ENCODE measurements at places on chromosomes 13 and 19.
A peak's percentile ranks its signal among the peaks of the same experiment; 100 is the strongest.

- no peak for DNase-seq
Observed at GRCh38 chr19:30523791-30524190, 151.6 kb downstream of the ZNF536 start.

DNA sequence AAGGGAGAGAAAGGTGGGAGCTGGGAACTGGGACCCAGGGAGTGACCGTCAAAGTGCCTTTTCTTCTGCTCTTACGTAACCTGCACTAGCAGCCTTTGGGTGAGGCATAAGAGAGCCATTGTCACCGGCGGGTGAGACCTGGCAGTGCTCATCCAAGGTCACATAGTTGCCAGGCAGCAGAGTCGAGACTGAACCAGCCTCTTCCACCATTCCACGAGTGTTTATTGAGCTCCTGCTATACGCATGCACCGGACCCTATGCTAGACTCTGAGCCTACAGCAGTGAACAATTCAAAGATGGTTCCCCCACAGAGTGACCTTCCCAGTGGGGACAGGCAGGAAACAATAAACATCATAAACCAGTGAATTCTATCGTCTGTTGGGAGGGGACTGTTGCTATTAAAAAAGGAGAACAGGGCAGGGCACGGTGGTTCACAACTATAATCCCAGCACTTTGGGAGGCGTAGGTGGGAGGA lies 18.6 kb upstream of the STRN4 start:
- no peak for DNase-seq

DNA sequence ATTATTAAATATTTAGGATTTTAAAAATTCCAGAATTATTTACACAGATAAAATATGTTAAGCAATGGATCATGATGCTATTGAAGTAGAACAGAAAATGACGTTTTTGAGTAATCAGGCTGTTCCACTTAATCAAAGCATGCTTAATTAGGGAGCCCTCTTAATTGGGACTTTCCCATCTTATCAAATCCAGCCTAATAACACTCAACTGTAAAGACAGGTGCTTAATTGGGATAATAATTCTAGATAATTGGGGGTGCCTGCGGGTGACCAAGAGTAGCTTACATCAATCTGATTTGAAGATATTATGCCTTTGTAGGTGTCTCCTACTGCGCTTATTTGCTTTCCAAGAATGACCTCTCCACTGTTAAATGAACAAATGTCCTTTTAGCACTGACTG lies 742.2 kb upstream of the SLITRK6 start:
- DNase-seq, result no peak

- DNase-seq, result no peak
Observed at GRCh38 chr13:72745260-72745659, 17.5 kb downstream of the BORA start.

DNA sequence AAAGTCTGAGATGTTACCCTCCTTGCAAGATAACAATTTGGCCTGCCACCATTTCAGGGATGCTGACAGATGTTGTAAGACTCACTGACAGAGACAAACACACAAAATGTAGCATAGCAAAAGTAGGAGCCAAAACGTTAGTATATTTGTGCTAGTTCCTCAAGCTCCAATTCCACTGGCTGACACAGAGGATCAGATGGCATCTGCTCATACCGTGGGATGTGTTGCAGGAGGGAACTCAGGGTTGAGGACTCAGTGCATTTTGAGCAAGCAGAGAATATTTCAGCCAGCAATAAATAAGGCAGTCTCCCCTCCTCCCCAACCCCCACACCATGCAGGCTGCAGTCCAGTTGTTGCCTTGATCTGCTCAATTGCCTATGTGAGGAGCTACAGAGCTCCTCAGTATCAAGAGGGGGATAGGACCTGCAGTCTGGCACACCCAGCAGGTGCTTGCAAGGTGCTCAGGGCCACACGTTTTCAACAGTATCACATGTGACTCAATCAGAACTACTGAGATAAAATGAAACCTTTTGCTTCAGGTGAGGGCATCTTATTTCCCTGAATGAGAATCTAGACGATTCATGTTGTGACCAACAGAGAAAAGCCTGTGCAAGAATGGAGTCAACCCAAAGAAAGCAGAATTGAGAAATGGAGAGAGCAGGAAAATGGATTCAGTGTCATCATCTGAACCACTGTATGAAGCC lies 23.6 kb upstream of the LRCH1 start:
- DNase-seq, result no peak

- peak; percentile 6 for DNase-seq
Observed at GRCh38 chr13:112443995-112444311, 67.8 kb downstream of the SPACA7 start.

GRCh38 chr13:99263126-99263785 lies 5.1 kb upstream of the GPR18 start:
- DNase-seq, result no peak

DNA sequence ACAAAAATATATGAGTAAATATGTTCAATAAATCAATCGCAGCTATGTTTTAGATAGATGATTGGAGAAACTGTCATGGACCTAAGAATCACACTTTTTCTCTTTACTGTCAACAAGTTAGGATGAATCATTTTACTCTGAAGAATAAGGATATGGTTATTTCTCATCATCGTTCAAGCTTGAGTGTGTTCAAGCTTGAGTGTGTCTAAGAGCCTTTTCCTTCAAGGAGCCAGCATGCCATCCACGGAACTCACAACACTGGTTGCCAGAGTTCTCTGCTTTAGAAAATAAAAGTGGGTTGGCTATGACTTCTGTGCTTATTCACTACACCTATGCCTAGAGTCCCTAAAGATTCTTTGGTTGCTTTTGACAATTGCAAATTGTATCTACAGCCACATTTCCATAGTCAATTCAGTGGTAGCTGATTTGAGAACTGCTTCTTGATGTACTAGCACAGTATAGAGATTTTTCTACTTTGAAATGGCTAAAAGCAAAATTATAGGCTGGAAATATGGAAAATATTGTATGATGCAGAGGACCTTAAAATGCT lies 58.1 kb upstream of the SCEL start:
- no peak for DNase-seq

DNA sequence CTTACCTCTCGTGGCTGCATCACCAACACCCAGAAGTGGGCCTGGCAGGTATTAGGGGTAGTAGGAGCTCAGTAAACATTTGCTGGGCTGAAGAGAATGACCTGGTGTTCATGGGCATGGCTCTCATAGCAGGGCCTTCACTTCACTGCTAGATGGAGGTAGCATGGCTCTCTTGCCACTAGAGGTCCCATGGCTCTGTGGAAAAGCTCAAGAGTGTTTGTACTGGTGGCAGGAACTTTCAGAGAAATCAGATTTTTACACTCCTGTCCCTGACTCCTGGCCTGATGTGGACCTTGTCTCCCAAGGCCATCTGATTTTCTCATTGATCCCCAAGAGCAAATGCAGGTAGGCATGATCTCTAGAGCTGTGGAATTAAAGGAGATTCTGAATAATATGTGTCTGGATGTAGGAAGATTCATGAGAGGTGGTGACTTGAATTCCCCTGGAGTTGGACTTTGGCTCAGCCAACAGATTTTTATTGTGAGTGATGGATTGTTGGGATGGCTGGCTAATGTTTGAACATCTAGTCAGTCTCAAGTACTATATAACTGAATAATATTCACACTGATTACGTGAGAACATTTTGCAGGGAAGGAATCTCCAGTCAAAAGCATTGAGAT lies 5.7 kb downstream of the ZNF574 start:
- peak; percentile 21 for DNase-seq

DNA sequence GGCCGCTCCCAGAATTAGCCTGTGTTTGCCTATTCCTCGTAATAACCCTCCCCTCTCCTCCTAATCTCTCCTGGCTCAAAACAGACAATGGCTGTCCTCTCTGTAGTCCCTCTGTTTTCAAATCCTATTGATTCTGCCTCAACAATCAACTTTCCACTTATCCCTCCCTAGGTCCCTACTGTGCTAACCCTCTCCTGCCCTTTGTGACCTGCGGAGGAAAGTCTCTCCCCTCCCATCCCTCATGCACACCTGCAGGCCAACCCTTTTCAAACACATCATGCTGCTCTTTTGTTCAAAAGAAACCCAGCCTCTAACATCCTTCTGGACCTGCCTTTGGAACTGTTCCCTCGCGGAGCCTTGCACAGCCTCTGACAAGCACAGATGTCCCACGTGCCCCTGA lies 37.3 kb downstream of the CILP2 start:
- DNase-seq, result no peak

GRCh38 chr13:54387625-54388024 lies 1359.0 kb downstream of the OLFM4 start:
- DNase-seq, result no peak

- no peak for DNase-seq
Observed at GRCh38 chr13:29106651-29107050, 286.5 kb downstream of the MTUS2 start.

DNA sequence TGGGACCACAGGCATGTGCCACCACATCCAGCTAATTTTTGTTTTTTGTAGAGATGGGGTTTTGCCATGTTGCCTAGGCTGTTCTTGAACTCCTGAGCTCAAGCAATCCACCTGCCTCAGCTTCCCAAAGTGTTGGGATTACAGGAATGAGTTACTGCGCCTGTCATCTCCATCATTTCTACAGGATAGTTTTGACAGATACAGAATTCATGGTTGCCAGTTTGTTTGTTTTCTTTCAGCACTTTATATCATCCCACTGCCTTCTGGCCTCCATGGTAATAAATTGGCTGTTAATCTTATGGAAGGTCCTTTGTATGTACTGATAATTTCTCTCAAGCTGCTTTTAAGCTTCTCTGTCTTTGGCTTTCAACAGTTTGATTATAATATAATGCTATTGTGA lies 165.2 kb downstream of the RNF17 start:
- no peak for DNase-seq

DNA sequence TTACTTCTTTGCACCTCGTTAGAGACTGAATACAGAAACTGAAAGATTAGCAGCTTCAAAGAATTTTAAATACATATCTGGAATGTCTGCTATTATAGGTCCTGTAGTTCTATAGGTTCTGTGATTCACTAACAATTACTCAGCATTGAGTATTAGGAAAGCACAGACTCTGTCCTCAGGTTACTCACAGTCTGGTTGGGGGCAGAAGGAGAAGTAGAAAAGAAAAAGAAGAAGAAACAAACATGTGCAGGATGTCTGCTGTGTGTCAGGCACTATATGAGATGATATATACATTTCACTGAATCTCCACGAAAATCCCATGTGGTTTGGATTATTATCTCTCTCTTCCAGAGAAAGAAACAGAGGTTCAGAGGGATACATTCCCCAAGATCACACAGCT lies 40.1 kb downstream of the SERTM1 start:
- no peak for DNase-seq

DNA sequence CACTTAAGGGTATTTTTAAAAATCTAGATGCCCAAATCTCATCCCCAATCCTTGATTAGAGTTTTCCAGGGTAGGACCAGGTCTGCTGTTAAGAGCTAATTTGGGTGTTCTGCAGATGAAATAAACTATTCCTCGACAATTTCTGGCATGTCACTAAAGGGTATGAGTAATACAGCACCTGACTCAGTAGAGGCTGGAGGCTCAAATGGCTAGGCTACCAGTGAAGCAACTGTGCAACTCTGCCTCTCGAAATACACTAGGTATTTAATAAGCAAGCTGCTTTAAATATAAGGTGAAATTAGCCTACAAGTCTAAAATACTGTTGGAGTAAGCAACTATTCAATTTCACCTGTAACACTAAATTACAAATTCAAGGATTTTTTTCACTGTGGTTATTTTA lies 1.5 kb downstream of the RNF6 start:
- DNase-seq, result no peak

Data from smooth muscle cell of the brain vasculature (primary cell).